CD4-positive, alpha-beta T cell treated with Interferon alpha-2 for 1 hour (primary cell): ENCODE measurements at places on chromosomes 5 and 9.

- DNase-seq: peak; percentile 80
Observed at GRCh38 chr5:131417240-131417869, 153.5 kb downstream of the CDC42SE2 start.

- DNase-seq: no peak
Observed at GRCh38 chr5:15004506-15004905, 132.9 kb upstream of the ANKH start.

DNA sequence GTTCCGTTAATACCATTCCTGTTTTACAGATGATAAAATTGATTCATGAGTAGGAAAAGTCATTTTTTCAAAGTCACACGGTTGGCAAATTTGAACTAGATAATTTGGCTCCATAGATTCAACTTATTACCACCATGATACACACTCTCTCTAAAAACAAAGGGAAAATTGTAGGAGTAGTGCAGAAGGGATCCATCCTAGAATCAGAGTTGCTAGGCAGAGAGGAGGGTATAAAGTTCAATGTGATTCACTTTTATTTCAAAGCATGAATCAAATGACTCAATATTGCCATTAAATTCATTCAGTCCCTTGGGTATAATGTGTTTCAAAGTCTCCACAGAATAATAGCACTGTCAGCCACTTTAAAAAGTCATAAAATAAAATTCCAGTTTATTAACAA lies 747.2 kb upstream of the ACO1 start:
- DNase-seq: no peak

DNA sequence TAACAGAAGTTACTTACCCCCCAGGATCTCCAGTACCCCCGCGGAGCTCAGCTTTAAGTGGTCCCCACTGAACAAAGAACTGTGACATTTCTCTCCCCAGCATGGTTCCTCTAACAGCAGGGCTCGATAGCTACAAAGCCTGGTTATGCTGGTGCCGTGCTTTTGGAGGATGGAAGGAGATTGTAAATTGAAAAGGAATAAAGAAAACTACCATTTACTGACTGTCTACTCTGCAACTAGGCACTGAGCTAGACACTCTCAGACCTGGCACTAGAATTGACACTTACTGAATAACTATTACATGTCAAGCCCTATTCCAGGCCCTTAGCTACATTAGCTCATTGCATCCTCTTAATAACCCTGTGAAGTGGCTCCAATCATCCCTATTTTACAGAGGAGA lies 145.3 kb downstream of the TTLL11 start:
- DNase-seq: no peak

DNA sequence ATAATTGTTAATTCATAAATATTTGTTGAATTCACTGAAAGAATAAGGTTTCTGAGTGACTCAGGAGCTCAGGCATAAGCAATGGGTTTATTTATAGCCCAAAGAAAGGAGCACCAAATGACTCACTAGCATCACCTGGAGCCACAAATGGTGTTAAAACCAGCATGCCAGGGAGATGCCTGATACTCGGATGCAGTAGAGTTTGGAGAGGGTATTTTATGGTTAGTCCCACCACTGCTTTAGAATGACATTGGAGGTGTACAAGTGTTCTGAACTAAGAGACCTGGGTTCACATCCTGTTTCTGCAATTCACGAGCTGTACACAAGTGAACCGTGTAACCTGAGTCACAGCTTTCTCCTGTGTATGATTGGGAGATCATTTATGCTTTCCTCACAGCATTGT lies 25.2 kb downstream of the CCL28 start:
- DNase-seq: no peak

DNA sequence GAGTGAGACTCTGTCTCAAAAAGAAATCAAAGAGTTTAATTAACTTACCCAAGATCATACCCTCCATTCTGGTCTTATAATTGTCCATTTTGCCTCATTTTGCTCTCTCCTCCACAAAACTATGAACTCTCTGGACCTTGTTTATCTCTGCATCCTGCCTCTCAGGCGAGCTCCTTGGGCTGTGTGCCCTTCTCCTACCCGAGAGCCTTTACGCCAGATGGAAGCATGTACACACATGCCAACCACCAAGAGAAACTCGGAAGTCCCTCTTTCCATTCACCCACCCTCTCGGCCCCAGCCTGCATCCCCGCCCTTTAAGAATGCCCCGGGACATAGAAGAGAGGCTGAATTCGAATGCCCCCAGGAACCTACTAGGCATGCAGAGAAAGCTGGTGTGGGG lies 25.9 kb downstream of the CPLX2 start:
- no peak for DNase-seq

- no peak for DNase-seq
Observed at GRCh38 chr5:89850513-89850865, 559.1 kb downstream of the CETN3 start.

- no peak for DNase-seq
Observed at GRCh38 chr5:88955403-88955802, 72.4 kb upstream of the MEF2C start.

- peak; percentile 65 for DNase-seq
Observed at GRCh38 chr5:68252673-68253623, 37.4 kb downstream of the PIK3R1 start.

- DNase-seq: no peak
Observed at GRCh38 chr5:139524446-139524845, 36.7 kb upstream of the UBE2D2 start.

- DNase-seq: no peak
Observed at GRCh38 chr9:118527261-118527660, 823.1 kb downstream of the TLR4 start.
